8988T (cell line): ENCODE measurements at places on chromosomes 3 and 15.
A peak's percentile ranks its signal among the peaks of the same experiment; 100 is the strongest.

- no peak for DNase-seq
These were observed 18.6 kb downstream of the NDUFB4 start for GRCh38 chr3:120614765-120615164.

DNA sequence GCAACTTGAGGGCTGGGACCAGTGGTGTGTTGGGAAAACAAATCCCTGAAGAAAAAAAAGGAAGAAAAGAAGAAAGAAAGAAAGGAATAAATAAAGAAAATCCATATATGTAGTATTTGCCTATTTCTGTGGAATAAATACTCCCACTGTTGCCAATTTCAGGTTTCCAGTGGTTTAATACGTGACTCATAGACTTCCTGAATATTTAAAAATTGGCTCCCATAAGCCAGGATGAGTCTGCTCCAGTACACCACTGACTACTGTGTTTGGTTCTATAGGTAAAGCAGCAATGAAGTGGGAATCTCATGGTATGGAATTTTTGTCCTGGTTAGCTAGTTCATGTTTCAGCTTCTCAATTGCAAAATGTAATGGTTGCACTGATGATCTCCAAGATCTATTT is 31.6 kb downstream of the PYDC2 start:
- DNase-seq: no peak

DNA sequence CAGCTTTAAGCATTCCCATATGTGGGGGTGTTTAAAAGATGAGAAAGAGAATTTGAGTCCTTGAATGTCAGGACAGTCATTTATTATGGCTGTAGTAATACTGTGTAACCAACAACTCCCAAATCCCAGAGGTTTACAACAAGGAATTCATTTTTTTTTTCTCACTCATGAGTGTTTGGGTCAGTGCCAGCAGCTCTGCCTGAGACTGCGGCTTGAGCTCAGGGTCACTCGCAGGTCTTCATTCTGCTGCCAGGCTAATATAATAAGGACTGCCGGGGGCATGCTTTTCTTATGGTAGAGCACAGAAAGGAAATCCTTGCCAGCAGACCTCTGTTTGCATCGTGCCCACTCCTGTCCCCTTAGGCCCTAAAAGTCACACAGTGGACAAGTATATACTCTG is 277.9 kb upstream of the LMCD1 start:
- no peak for DNase-seq

DNA sequence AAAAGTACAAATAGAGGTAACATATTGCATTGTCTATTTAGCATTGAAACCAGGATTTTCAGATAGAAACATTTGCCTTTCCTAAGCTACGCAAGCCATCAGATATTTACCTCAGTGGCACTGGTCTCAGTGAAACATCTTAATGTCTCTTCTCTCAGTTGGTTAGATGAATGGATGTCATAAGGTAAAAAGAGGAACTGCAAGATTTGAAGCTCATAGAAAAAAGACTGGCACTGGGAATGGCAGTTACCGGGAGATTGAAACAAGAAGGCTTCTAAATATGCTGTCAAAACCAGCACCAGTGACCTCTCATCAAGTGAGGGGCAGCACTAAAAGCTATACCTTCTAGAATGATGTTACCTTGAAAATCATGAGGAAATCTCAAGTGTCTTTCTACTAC is 486.4 kb downstream of the FHIT start:
- DNase-seq: no peak

- DNase-seq: no peak
These were observed 2.0 kb upstream of the PDE8A start for GRCh38 chr15:84979651-84980050.

- no peak for DNase-seq
These were observed 6.6 kb upstream of the TEX9 start for GRCh38 chr15:56358604-56359003.

DNA sequence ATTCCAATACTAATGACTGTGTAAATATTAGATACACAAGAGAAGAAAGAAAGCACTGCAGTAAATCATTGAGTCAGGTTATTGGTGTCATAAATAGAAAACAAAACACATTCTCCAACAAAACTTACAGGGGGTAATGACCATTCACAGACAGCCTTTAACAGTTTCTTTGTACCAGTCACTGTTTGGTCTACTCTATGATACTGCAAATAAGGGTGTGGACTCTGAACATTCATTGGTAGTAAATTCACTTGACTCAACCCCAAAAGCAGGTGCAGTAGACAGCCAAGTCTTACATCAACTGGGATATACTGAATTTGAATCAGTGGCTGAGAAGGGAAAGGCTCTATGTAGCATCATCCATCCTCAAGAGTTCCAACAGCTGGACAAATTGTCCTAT is 463.5 kb downstream of the FOXP1 start:
- DNase-seq: no peak

- DNase-seq: peak; percentile 18
These were observed 112.1 kb upstream of the ICE2 start for GRCh38 chr15:60590935-60591495.

GRCh38 chr15:69997813-69998212 is 99.9 kb downstream of the TLE3 start:
- no peak for DNase-seq

- no peak for DNase-seq
These were observed 8.3 kb downstream of the RPL14 start for GRCh38 chr3:40465456-40465855.

DNA sequence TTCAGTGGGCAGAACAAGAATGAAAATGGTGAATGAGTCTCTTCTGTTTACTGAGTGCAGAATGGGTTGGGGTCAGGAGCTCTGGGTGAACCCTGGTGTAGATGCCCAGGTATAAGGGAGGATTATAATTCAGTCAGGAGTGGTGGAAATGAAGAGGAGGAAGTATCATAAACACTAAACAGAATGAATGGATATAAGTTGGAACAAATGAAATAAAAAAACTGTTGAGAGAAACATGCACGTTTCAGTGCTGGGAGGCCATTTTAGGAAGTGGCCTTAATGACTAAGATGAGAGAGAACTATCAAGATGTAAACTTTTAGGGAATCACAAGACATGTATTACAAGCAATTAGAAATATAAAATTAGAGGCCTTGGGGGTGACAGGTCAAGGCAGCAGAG is 32.8 kb upstream of the LEKR1 start:
- no peak for DNase-seq

DNA sequence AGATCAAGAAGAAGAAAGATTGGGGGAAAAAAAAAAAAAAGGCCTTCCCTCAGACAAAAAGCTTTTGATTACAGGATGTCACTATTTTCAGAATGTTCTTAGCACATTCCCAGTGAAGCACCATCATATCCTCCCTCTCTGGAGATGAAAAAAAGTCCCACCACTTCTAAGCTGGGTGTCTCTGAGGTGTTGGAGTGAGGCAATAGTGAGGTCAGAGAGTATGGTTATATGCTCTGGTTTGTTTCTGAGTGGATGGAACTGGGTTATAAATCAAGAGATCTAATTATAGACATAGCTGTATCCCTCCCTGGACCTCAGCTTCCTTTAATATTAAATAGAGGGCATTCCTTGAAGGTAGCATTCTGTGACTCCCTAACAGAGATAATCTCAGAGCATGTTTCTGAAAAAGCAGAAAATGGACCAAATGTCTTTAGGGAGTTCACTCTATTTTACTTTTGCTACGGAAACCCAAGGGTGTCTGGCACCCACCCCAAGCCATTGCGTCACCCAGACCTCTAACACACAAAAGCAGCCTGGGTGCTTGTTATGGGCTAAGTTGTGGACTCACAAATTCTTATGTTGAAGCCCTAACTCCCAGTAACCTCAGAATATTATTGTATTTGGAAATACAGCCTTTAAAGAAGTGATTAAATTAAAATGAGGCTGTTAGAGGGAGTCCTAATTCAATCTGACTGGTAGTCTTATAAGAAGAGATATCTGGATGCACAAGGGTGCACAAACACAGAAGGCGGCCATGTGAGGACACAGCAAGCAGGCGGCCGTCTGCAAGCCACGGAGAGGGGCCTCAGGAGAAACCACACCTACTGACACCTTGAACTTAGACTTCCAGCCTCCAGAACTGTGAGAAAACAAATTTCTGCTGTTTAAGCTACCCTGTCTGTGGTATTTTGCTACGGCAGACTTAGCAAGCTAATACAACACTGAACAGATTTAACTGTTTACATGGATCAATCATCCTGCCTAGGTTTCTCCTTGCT is 81.5 kb downstream of the MB21D2 start:
- no peak for DNase-seq

GRCh38 chr15:58498821-58499580 is 67.2 kb downstream of the LIPC start:
- no peak for DNase-seq

DNA sequence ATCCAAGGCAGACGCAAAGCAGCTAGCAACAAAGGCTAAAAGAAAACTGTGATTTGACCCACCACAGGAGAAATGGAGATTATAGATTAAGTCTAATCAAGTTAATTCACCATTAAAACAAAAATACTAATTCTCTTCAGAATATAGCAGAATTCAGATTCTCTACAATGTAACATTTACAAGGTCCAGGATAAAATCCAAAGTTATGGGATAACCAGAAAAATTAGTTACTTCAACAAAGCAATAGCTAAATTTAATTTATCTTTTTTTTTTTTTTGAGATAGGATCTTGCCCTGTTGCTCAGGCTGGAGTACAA is 284.6 kb upstream of the MANF start:
- DNase-seq: no peak

- no peak for DNase-seq
These were observed 239.4 kb downstream of the CHST2 start for GRCh38 chr3:143358793-143359491.

DNA sequence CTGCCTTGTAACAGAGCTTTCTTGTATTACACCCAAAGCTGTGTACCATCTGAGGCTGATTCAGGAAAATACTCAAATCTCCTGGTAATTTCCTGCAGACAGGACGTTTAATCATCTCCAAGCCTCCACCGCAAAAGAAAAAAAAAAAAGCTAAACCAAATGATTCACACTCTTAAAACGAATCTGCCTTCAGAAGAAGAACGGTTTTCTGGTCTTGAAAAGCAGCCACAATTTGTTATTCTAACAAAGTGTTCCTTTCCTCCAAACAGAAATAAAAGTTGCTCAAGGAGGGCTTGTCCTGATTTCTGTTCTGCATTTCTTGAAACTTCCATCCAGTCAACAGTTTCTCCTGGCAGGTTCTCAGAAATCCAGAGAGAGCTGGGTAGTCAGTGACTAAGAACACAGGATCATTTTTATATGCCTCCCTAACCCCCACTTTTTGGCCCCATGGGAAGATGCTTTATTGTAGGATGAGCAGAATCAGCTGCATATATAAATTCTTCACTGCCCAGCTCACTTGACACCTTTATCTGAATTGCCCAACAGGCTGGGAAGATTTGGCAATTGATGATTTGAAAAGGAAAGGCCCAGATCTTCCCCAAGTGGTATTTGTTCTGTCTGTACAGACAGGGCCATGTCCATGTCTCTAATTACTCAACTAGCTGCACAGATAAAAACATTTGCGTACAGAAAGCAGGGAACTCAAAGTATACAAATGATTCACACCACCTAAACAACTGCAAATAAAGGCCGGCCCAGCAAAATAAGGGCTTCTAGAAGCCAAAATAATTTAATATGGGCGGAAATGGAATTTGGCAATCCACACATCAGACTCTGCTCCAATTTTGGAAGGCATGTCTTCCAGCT is 41.0 kb upstream of the PRICKLE2 start:
- no peak for DNase-seq

- DNase-seq: no peak
These were observed 22.1 kb downstream of the ARHGAP31 start for GRCh38 chr3:119316313-119316670.

- no peak for DNase-seq
These were observed 487 bp downstream of the ITIH4 start for GRCh38 chr3:52829906-52830463.

GRCh38 chr3:16601537-16602005 is 3.7 kb downstream of the DAZL start:
- DNase-seq: no peak

- no peak for DNase-seq
These were observed 982.7 kb upstream of the NR2F2 start for GRCh38 chr15:95347837-95348236.

DNA sequence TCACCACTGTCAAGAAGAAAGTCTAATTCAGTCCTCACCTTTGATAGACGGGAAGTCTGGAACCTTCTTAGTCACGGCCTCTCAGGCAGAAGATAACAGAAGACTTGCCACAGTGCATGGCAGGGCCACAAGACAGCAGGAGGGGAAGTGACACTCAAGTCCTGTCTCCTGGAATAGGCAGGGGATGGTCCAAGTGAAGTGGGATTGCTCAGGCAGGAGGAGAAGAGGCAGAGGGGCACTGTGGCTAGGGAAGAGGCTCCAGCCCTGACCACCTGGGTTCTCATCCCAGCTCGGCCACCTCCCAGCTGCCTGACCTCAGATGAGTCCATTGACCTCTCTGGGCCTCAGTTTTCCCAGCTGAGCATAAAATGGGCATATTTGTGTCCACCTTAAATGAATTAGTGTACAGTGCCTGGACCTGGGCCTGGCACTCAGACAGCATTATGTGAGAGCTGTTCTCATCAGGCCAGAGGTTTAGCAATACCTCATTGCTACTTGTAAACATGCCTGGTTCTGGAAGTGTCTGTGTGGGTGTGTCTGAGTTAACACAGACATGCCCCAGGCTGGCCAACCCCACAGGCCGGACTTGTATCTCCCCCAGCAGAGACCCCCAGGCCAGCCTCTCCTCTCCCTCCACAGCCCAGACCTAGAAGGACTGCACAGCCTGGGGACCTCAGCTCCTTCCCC is 11.5 kb upstream of the PCSK6 start:
- no peak for DNase-seq

DNA sequence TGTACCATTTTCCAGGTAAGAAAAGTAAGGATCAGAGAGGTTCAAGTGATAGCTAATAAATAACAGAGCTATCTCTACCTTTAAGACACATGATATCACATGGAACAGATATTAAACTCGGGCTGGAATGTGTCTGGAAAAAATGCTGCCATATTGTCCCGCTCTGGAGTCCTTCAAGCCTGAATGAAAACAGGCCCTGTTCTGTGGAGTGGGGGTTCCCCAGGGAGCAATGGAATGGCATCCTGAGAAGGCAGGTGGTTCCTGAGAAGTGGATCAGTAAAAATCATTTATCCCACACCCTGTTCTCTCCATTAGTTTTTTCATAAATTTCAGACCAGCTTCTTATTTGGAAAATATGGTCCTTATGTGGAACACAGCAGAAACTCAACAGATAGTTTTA is 57.3 kb upstream of the PRTG start:
- no peak for DNase-seq

DNA sequence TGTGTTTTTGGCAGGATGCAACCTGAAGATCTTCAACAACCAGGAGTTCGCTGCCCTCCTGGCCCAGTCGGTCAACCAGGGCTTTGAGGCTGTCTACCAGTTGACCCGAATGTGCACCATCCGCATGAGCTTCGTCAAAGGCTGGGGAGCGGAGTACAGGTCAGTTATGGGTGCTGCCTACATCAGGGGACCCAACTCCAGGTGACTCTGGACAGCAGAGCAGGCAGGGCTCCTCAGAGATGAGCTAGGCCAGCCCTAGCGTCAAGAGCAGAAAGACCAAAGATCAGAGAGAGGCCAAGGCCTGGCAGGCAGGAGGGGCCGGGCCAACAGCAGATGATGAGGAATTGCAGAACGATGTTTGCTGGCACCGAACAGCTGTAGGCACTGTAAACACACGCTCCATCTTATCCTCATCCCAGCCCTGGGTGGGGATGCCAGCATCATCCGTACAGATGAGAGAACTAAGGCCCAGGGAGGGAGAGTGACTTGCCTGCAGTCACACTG is 67.1 kb downstream of the AAGAB start:
- no peak for DNase-seq
